Head of caudate nucleus (tissue), 42 donors: ENCODE measurements at places on chromosomes 2 and 18.

- no peak for DNase-seq
Measured at GRCh38 chr2:155747531-155747930, 585.0 kb downstream of the NR4A2 start.

- DNase-seq: no peak
Measured at GRCh38 chr2:121043827-121044222, 241.2 kb downstream of the TFCP2L1 start.

GRCh38 chr2:111148225-111148873 lies 27.6 kb downstream of the BCL2L11 start:
- DNase-seq: no peak

GRCh38 chr18:58360324-58360723 lies 268.6 kb downstream of the ALPK2 start:
- DNase-seq: no peak

- DNase-seq: no peak
Measured at GRCh38 chr2:104410136-104410535, 443.8 kb upstream of the POU3F3 start.

GRCh38 chr2:174553811-174554493 lies 43.7 kb downstream of the WIPF1 start:
- DNase-seq: no peak
